ENCODE measurements at places on chromosomes 4 and X.

GRCh38 chrX:124395145-124395880 is 49.0 kb downstream of the SH2D1A start:
- no peak for DNase-seq

DNA sequence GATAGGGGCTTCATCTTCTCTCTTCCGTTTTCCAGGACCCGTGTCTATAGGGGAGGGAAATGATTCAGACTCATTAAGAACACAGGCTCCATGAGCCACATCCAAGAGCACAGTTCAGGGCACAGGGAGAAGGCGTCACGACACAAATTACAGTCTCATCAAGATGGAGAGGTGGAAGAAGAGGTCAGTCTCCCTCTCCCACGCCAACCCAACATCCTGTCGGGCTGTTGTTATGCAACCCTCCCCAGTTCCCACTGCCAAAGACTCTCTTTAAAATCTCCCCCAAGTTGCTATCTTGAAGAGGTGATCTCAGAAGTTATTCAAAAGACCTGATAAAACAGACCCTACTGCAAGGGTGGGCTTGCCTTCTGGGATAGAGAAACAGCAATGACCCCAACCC is 12.6 kb downstream of the ZMYM3 start:
- no peak for DNase-seq

DNA sequence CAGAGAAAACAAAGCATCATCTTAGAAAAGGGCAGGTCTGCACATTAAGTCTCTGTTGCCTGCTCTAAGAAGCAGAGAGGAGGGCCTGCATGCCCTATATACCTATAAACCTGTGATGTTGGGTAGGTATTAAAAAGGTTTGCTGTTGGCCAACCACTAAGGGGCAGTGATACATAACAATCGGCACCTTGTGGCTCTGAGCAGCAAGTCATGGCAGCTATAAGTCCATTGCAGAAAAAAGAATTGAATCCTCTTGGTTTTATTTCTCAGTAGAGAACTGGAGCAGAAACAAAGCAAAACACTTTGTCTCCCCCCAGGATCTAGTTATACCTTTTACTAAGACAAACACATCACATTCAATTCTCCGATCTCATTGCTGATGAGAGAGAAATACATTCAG is 1364.4 kb downstream of the STIM2 start:
- DNase-seq = no peak

DNA sequence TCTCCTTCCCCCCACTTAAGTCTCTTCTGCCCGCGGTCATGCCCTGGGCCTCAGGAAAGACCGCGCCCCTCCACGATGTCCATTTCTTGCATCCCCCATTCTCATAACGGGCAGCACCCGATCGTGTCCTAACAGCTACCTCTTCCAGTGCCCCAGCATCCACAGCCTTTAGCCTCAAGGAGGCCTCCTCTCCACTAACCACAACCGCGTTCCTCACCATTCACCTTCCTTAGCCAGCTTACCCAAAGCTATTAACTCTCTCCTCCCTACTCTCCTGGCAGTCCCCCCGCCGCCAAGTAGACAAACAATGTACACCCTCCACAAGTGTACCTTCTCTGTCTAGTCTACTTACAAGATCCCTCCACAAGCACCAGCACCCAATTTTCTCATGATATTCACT is 58.6 kb upstream of the PAGE5 start:
- DNase-seq = no peak

- no peak for DNase-seq
Observed at GRCh38 chrX:50877310-50877709, 33.2 kb upstream of the BMP15 start.

DNA sequence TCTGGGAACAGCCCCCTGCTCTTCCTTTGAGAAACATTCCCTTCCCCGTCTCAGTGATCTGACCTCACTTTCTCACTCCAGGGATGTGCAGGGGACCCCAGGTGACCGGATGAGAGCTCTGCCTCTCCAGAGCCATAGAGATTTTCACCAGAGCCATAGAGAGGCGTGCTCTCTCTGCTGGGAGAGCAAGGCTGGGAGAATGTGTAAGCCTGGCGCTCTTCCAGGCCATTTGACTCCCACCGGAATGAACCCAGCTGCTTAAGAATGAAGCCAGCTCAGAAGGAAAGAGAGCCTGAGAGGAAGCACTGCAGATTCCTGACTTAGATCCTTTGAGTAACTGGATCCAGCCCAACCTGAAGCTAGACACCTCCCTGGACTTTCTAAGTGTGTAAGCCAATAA is 106.4 kb downstream of the DHX15 start:
- no peak for DNase-seq

DNA sequence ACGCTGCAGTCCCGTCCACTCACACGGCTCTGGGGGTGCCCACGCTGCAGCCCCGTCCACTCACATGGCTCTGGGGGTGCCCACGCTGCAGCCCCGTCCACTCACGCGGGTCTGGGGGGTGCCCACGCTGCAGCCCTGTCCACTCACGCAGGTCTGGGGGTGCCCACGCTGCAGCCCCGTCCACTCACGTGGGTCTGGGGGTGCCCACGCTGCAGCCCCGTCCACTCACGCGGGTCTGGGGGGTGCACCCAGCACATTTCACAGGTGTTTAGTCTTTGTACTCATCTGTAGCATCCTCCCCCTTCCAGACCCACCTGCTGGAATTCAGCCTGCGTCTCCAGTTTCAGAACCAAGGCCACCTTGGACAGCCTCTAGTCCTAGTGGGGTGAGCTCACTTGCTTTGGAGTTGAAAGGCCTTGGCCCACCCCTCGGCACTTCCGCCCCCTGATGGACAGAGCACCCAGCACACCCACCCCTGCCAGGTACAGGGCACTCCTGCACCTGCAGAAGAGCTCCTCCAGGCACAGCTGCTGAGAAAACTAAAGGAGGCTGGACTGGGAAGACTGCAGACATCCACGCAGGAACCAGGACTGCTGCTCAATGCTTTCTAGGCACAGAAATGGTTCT is 73.0 kb downstream of the ABLIM2 start:
- DNase-seq = no peak

All from stimulated activated CD8-positive, alpha-beta memory T cell treated with anti-CD3 and anti-CD28 coated beads, Interleukin-15, amount 100 ng/mL, for 24 hours (primary cell).